ENCODE measurements at places on chromosomes 2 and 18.

- DNase-seq: no peak
Observed at GRCh38 chr2:24010477-24011249, 778 bp downstream of the MFSD2B start.

GRCh38 chr2:219987830-219988229 is 360.4 kb downstream of the SLC4A3 start:
- DNase-seq: no peak

GRCh38 chr18:63578357-63578958 is 8.7 kb upstream of the SERPINB13 start:
- no peak for DNase-seq

- DNase-seq: no peak
Observed at GRCh38 chr2:235614900-235615712, 121.3 kb downstream of the AGAP1 start.

- no peak for DNase-seq
Observed at GRCh38 chr18:376311-376710, 108.5 kb upstream of the THOC1 start.

- no peak for DNase-seq
Observed at GRCh38 chr2:62672601-62673000, 32.9 kb upstream of the EHBP1 start.

DNA sequence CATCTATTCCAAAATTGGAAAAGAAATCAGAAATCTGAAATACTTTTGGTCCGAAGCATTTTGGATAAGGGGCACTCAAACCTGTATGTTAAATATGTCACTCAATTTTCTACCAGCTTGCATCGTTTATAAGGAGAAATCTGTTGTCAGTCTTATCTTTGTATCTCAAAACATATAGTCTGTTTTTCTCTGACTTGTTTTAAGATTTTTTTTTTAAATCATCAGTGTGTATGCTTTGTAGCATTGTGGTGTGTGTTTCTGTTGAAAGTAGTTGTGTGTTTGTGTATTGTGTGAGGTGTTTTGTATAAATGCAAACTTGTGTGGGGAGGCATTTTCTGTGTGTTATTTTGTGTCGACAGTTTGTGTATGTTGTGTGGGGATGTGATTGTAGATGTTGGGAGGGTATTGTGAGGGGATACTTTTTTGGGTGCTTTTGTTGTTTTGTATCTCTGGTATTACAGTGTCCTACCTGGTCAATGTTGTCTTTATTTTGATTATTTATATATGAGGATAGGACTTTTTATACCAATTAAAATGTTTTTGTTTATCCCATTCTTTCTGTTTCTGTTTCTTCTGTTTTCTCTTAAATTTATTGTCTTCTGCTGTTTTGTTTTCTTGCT is 30.9 kb downstream of the SMCHD1 start:
- no peak for DNase-seq

DNA sequence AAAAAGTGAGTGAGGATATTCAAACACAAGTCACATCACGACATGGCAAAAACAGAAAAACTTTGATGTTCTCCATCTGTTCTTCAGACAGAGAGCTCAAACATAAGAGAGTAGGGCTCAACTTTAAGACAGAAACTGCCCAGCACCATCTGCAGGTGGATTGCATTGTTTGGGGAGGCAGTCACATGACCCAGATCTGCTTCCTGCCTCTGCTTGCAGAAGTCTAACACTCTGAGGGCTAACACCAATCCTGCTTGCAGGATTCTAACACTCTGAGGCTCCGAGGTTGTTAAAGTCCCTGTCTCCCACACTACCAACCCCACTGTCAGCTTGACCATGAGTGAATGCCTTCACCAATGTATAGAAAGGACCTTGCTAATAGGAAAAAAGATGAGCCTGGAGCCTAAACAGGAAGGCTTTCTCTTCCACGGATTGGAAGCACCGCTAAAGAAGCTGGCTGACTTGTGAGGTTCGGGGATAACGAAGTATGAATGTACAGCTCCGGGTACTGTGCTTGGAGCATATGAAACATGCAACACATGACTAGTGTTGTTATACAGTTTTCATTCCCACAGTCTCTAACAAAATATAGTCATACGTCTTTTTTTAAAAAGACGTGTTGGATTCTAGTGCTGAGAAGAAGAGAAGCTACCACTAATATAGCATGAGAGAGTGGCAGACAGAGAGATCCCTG is 176.6 kb upstream of the CREB1 start:
- DNase-seq: no peak

- peak; percentile 48 for DNase-seq
Observed at GRCh38 chr18:45910405-45911023, 56.6 kb downstream of the EPG5 start.

DNA sequence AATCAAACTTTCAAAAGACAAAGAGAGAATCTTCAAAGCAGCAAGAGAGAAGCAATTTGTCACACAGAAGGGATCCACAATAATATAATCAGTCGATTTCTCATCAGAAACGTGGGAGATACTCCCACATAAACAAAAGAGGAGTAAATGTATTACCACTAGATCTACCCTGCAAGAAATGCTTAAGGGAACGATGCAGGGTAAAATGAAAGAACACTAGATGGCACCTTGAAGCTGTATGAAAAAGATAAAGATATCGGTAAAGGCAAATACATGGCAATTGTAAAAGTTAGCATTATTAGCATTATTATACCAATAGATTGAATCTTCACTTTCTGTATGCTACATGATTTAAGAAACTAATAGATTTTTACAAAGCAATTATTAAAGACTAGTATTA is 677.0 kb downstream of the SUCLG1 start:
- no peak for DNase-seq

DNA sequence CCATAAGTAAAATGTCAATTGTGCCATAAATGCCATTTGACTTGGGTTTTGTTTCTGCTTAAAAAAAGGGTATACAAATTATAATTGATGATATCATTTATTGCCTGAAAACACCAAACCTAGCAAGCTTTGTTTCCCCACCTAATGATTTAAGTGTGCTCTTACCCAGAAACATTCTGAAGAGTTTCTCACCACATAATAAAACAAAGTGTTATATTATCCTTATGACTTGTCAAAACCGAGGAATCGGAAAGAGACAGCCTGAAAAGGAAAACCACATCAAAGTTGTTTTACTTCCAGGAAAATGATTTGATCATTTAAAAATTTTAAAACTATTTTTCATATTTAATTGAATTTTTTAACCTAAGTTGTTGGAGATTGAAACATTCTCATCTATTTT is 170.5 kb upstream of the SLC39A10 start:
- no peak for DNase-seq

DNA sequence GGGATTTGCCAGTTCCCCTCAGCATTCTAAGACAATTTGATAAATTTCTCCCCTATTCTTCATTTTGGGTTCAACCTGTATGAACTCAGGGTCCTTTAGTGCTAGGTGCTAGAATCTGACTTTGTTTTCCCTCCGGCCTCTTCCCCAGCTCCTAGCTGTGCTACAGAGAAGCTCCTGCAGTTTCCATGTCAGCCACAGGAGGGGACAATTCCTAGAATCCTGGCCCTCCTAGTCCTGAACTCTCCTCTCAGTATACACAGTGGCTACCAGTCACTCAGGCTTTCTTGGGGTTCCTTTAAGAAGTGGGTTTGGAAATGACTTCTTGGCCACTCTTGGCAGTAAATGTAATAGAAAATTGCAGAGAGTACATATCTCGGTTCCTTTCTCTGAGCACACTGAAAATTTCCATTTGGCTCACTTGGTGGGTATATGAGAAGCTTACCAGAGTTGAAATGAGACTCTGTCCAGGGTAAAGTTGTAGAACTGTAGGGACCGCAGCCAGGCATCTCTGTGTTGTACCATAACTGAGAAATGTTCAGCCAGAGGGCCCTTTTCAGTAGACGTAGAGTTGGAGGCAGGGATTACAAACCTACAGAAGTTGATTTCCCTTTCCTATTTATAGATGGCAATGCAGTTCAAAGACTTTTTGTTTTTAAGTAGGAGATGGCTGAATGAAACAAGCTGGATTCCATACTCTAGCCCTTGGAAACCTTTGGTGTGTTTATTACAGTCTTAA is 5.0 kb upstream of the CHST10 start:
- no peak for DNase-seq

GRCh38 chr2:129849559-129850160 is 129.8 kb upstream of the RAB6C start:
- no peak for DNase-seq

Data from activated T-cell treated with anti-CD3 and anti-CD28 coated beads for 1 hour (primary cell).